Stimulated activated CD8-positive, alpha-beta memory T cell treated with anti-CD3 and anti-CD28 coated beads, Interleukin-15, amount 100 ng/mL, for 4 hours (primary cell): ENCODE measurements at places on chromosomes 11 and 22.

- no peak for DNase-seq
Observed at GRCh38 chr11:125959931-125960330, 14.1 kb downstream of the VSIG10L2 start.

GRCh38 chr22:45842291-45842991 is 134.5 kb downstream of the WNT7B start:
- DNase-seq: no peak

DNA sequence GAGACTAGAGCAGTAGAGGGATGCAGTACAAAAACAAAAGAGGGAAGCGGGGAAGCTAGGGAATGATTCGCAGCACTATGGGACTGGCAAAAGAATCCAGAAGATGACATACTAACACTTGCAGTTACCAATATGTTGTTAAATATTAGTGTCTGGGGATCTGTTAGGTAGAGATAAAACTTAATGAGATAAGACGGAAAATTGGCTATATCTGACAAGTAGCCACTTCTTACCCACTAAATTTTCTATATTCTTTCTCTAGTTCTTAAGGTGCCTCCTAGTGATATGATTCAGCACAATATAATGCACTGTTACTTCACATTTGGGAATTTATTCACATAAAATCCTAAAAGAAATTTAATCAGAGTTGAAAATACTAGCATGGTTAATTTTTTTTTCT is 30.8 kb downstream of the CCDC90B start:
- DNase-seq: no peak

- no peak for DNase-seq
Observed at GRCh38 chr11:103076361-103076760, 15.6 kb downstream of the DCUN1D5 start.

DNA sequence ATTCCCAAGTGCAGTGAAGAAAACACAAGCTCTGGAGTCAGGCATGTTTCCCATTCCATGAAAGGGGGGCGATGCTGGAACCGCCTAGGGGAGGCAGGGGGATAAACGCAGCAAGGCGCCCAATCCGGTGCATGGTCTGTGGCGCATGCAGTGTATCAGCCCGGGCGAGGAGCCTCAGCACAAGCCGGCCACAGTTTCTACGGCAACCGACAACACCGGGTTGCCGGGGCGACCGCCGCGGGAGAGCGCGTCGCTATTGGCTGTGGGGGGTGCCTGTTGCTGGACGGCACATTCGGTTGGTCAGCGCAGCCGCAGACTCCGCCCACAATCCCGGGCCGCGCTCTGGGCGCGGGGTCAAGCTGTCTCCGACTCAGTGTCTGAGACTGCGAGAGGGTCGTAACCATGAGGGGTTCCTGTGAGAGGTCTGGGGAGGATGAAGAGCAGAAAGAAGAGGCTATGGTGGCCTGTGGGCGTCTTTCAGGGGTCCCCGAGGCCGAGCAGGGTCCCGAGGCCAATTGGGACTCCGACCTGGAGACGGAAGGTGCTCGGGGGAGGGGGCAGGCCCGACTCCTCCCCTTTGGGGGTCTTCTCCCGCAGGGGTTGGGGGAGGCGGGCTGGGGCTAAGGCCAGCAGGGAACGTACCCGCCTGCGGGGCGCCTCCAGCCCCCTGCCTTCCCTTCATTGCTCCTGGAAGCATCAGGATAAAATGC is at the start of gene LRRC74B:
LRRC74B (plus strand) TSS at position 362 of the 710 bp plus-strand sequence; CDS start at position 403, 41 bp downstream.
- DNase-seq: peak; percentile 27

- no peak for DNase-seq
Observed at GRCh38 chr11:57778318-57779037, 16.9 kb downstream of the CTNND1 start.

DNA sequence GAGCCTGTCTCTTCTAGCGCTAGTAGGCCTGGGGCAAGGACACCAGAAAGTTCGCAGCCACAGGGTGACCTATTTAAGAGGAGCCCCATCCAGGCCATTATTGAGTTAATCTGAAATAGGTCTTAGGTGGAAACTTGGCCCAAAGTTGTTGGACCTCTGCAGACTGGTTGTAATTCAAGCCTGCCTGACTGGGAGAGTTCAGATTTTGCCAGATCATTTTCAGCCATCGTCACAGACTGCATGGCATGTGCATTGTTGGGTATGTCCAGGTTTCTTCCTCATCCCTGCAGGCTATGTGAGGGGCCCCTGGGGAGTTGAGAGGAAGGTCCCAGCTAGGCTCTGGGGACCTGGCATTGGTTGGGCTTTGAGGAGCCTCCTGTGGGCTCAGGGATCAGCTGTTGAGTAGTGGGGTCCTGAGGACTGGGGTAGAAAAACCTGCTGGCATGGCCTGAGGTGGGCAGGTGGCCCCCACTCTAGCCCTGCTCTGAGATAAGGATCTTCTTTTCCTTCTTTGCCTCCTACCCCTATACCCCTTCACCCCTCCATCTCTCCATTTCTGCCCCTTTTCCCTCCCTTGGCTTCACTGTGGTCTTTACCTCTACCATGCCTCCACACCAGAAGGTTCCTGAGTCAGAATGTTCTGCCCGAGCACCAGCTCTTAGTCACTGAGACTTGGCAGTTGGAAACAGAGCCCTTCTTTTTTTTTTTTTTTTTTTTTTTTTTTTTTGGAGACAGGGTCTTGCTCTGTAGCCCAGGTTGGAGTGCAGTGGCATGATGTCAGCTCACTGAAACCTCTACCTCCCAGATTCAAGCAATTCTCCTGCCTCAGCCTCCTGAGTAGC is 112.7 kb downstream of the MORC2 start:
- no peak for DNase-seq

- no peak for DNase-seq
Observed at GRCh38 chr22:18947905-18948304, 11.8 kb upstream of the PRODH start.

GRCh38 chr11:58796333-58796732 is 48.2 kb downstream of the GLYATL2 start:
- DNase-seq: no peak
